NCI-H226 (cell line): ENCODE measurements at places on chromosomes 1 and 21.

- DNase-seq: no peak
These were observed 99.7 kb upstream of the WLS start for GRCh38 chr1:68332041-68332440.

DNA sequence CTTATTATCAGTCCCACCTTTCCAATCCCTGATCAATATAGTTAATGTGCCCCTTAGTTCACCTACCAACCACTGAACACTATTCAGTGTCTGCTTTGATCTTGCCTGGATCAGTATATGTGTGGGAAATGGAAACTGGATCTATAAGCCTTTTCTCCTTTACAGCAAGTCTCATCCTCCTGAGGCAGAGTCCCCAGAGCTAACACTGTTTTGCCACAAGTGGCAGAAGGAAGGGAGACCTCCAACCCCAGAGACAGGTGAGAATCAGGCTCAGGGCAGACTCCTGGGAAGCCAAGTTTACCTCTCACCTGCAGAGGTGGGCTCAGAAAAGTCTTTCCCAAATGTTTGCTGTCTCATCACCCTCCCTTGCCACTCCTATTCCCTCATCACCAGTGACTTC is at the start of gene OR6N2:
OR6N2 (minus strand) TSS at position 101 of the 400 bp plus-strand sequence. CDS start 3,569 bp downstream, outside the sequence.
- DNase-seq: no peak

DNA sequence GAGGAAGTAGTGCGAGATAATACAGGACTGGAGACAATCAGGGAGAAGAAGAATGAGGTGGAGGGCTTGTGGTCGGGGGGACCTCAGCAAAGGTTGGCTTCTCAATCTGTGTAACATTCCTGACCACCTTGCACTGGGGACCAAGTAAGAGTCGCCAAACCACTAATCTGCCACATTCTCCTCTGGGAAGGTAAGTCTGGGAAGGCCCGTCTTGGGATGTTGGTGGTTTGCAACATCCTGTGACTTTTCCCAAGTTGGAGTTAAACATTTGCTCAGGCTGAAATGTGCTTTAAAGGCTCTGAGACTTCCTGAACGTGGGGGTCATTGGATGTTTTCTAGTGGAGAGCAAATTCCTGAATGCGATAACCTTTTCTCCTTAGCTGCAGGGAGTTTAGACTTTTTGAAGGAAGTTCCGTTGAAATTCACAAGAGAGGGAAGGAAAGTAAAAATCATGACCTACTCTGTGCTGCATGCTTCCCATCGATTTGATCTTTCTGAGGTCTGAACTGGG is 325.9 kb downstream of the RPS6KC1 start:
- DNase-seq: peak; percentile 2

DNA sequence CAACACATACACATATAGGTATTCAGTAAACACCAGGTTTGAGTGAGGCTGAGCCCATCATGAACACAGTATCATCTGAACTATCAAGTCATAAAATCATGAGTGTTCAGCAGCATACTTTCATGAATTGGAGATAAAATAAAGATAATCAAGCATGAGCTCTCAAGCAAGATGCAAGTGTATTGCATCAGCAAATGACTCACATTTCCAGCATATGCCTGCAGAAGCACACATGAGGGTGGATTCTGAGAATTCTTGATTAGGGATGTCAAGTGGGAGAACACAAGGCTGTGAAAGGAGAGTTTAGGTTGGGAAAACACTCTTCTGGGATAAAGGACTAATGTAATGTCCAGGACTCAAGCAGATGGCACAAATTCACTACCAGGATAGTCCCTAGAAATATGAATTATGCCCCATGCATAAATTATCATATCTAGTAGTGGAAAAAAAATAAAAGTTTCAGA is 299.2 kb downstream of the SRGAP2C start:
- peak; percentile 91 for DNase-seq

DNA sequence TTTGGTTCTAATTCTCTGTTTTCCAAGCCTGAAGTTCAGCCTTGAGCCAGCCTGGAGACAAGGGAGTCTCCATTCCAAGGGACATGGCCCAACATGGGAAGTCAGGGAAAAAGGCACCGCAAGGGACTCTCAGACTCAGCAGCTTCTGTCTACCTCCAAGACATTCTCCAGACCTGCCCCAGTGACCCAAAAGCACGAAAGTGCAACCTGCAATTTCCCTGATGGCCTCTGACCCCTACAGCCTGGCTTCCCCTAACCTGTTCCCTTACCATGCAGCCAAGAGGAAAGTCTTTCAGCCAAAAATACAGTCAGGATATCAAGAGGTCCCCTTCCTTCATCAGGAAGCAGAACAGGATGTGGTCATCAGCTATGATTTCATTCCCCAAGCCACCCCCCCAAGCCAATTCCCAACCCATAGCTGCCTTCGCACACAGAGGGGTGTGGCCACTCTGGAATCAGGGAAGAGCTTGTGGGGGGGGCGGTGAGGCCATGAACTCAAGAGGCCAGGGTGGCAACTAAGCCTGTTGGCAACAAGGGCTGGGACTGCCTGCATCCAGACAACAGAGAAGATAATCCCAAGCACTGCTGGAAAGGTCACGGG is 59.2 kb downstream of the TIAM1 start:
- peak; percentile 85 for DNase-seq

GRCh38 chr1:54252371-54252936 is 52.5 kb downstream of the MRPL37 start:
- no peak for DNase-seq

- DNase-seq: no peak
These were observed 176.4 kb downstream of the DHRS3 start for GRCh38 chr1:12441414-12442105.

DNA sequence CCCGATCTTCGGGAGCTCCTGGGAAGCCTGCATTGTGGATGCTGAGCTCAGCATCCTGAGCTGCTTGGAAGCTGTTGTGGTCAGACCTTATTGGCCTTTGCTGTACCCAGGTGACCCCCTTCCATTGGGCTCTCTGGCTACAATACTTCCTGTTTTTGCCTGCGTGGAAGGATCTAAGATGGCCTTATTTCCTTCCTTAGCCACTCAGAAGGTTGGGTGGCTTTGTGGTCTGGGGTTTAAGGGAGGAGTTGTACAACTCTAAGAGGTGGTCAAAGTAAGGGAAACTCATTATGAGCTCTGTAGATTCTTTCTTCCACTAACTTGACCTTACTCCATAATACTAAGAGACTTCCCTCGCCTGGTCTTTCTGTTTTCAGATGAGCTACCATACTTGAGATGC is 17.7 kb downstream of the PFKFB2 start:
- DNase-seq: no peak

- no peak for DNase-seq
These were observed 8.2 kb downstream of the TNN start for GRCh38 chr1:175075572-175076568.

DNA sequence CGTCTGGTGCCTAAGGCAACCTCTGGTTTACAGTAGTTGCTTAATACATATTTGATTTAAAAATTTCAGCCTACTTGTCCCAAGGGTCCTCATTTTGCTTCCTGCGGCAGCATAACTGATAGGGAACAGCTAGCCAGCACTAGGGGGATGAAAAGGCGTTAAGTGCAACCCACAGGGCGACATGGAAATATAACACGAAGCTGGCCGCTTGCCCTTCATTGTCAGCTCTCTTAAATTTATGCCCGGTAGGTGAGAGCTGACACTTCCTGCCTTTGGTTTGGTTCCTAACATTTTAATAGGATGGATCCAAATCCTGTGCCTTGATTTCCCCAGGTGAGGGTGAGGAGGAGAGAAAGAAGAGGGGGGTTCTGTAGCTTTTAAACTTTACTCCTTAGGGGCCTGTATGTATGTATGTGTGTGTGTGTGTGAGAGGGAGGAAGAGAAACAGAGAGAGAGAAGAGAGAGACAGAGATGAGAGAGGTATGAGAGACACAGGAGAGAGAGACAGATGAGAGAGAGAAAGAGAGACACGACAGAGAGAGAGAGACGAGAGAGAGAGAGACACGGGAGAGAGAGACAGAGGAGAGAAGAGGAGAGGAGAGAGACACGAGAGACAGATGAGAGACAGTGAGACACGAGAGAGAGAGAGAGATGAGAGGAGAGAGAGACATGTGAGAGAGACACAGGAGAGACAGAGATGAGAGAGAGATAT is 938 bp upstream of the ACTN2 start:
- DNase-seq: no peak

GRCh38 chr1:226403201-226404034 is 4.5 kb downstream of the PARP1 start:
- DNase-seq: no peak

DNA sequence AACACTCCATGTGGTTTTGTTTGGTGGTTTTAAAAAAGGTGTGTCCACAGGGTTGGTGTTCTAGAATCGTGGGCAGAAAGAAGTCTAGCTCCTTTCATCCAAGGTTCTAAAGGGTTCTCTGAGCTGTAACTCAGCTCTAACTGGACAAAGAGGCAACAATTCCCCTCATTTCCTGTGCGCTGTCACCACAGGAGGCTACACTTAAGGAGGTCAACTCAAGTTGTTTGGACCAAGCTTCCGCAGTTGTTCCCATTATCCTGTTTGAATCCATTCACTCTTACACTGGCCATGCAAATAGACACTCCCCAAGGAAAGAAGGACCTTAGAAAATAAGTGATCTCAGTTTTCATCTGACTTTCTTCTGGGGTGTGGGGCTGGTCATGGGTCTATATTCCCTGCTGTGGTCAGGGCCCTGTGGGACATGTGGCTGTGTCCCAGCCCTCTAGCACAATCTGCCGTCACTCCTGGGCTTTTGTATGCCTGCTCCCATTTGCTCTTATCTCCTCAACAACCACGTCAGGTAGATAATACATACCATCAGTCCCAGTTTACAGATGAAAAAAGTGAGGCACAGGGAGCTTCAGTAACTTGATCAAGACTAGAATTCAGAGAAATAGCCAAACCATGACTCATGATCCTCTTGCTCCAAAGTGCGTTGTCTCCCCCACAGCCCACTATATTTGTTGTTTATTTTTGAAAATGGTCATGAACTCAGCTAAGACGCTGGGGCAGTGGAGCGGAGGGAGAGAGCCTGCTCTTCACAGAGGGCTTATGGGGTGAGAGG is 103.6 kb downstream of the RHOU start:
- peak; percentile 12 for DNase-seq

GRCh38 chr1:69244211-69244610 is 323.5 kb upstream of the LRRC7 start:
- DNase-seq: no peak

- peak; percentile 71 for DNase-seq
These were observed 35.2 kb upstream of the CTPS1 start for GRCh38 chr1:40944326-40944725.

- no peak for DNase-seq
These were observed 57.6 kb upstream of the JUN start for GRCh38 chr1:58841455-58841854.
